Head of caudate nucleus (tissue), 42 donors: ENCODE measurements at places on chromosomes 4 and X.
A peak's percentile ranks its signal among the peaks of the same experiment; 100 is the strongest.

DNA sequence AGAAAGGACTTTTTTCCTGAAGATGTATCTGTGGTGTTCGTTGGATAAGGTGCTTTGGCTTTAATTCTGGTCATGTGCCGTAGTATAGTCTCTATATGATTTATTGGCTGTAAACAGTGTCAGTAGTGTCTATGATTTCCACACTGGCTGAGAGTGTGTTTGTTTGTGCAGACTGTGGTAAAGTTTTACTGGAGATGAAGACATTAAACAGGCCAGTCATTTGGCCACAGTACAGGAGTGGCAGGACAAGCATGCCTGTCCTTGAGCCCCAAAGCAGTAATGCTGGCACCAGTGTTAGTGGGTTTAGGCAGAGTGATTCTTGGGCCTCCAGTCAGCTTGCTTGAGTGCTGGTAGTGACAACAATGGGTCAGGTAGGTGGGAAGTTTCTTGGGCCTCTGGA, 1023.9 kb upstream of the GRID2 start:
- DNase-seq = no peak

DNA sequence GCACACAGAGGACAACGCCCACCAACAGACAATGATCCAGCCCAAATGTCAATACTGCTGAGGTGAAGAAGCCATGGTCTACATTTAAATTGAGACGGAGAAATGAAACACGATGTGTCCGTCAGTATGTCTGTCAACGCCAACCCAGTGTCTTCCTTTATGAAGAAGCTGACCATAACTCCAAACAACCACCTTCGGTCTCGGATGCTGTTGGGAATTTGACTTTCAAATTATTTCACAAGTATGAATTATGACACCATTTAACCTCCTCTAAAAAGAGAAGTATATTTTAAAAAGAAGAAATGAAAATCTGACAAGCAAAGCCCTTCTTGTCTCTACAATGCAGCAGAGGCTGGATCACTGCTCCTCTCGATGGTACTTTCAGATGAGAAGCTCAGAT, 123.7 kb upstream of the MAP3K15 start:
- DNase-seq = no peak

DNA sequence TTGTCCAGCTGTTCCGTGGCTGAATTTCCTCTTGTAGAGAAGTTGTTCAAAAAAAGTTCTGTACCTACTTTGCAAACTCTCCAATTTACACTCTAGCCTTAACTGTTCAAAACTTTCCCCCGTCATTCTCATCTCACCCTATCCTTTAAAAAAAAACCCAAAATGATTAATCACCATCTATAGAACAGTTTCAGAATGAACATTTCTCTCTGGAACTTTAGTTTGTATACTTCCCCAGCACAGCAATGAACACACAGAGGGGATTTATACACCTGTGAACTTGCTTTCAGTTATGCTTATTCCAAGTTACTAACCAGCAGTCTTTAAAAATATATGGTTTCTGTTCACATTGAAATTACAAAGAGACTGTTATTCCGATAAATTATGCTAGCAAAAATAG, 1.2 kb downstream of the GEMIN8 start:
- no peak for DNase-seq

- DNase-seq = no peak
These were observed 48.5 kb downstream of the TSPAN5 start for GRCh38 chr4:98609934-98610333.

DNA sequence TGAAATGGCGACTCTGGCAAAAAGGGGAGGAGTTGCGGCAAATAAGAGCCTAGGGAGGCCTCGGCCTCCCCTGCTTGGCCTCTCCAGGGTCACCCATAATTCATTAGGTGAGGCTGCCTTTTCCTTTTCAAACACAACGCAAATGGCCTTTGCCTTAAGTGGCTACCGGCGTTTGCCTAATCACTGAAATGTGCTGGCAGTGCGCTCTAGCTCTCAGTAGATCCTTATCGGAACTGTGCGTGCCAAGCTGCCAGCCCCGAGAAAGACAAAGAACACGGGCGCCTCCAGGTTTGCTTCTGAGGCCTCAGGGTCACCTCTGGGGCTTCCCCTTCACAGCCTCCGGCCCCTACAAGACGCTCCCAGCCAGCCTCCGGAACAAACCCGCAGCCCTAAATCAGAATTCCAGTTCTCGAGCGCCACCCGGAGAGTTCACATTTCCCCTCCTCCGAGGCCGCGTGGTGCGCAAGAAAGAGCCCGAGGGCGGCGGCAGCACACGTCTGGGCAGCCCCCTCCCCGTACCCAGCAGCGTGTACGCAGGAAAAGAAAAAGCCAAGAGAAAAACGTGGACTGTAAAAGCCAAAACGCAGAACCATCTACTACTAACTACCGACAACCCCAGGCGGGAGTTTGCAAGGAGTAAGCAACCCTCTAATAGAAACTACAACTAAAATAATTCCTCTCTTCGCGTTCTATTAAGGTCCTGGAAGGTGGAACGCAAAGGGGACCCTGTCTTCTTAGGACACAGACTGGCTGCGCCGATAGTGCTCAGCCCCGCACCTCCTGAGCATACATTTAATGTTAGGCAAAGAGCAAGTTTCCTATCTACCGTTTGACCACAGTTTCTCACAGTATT, 76.5 kb upstream of the BCOR start:
- DNase-seq = no peak

DNA sequence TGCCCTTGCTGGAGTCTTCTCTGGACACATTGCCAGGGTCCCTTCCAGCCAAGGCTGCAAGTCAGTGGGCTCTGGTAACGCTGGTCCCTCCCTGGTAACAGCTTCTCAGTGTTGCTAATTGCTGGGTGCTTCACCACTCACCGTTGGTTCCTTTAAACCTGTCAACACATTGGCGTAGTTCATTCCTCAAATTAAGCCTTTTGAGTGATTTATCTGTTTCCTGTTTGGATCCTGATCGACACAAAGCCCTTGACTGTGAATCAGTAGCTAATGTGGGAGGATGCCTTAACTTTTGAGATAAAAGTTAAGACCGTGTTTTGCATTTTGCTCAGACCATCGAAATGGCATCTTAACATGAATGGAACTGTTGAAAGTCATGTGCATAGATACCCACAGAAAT, 125.9 kb downstream of the AMELX start:
- no peak for DNase-seq

GRCh38 chr4:85834934-85835333, 360.0 kb downstream of the ARHGAP24 start:
- DNase-seq = no peak

- peak; percentile 66 for DNase-seq
These were observed 22.8 kb upstream of the FGFR3 start for GRCh38 chr4:1770245-1770644.

DNA sequence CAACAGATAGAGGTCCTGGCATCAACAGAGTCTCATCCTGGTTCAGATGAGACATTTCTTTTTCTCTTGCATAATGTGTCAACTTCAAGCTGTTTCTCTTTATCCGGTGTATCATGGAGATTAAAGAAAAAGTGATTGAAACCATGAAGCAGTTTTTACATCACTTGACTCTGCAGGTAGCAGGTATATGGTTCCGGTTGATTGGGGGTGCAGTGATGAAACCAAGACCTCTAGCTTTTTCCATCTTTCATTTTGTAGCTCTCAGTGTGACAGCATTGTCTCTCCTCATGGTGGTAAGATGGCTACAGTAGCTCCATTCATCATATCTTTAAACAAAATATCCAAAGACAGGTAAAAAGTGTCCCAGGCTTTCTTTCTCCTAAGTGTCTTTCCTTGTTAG, 2.4 kb upstream of the HOPX start:
- DNase-seq = no peak

DNA sequence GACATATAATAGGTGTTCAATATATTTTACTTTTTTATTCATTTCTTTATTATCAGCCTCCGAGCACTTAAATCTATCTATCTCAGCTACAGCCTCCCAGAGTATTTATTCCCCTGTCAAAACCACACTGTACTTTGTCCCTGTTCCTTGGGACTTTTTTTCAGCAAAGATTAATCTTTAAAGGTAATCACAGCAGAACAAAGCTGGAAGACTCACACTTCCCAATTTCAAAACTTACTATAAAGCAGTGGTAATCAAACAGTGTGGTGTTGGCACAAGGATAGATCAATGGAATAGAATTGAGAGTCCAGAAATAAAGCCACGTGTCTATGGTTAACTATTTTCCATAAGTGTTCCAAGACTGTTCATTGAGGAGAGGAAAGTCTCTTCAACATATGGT, 59.7 kb downstream of the KLHL13 start:
- DNase-seq = no peak

DNA sequence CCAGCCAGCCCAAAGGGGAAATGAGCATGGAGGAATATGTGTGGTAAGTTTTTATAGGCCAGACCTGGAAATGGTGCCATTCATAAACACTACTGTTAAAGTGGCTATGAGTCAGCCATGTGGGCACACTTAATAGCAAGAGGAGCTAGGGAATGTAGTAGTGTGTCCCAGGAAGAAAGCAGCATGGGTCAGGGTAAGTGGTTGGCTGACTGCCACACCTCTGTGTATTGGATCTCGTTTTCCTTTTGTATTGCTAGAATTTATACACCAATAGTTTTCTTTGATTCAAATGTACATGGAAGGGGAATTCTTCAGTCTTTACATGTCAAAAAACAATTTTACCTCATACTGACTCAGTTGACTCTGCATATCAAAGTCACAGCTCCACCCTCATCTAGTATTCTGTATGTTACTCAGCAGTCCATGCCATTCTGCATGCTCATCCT, 22.9 kb upstream of the SGMS2 start:
- DNase-seq = no peak

DNA sequence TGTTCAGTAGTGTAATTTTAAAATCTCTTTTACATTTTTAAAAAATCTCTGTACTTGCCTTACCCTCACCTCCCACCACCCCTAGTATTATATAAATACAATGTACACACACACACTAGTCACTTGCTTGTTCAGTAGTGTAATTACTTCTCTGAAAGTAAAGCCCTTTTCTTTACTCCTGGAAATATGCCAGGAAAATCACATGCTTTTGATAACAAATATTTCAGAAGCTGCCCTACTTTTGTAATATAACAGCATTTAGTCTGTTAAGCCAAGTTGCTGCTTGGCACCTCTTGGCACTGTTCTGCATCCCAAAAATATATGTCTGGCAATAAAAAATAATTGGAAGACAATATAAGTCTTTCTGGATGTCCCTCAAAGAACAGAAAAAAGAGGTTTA, 172.8 kb upstream of the APOOL start:
- no peak for DNase-seq

GRCh38 chr4:127832585-127832984, 48.1 kb upstream of the PLK4 start:
- no peak for DNase-seq

DNA sequence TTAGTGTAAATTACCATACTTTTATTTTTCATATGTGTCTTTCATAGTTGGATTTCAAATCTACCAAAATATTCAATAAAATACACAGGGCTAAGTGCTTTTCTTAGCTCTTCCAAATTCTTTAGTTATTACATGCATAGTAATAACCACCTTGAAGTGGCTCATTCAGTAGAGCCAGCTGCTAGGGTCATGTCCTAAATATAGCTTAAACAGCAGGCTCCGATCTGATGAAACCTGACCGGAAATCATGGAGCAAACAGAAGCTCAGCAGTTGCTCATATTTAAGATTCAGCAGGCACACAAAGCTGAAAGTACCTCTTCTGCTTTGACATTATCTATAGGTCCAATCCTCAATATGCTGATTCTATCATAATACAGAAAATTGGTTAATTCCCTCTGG, 1470.4 kb downstream of the ADGRL3 start:
- DNase-seq = no peak

- no peak for DNase-seq
These were observed 17.4 kb upstream of the TMEM184C start for GRCh38 chr4:147599769-147600168.

DNA sequence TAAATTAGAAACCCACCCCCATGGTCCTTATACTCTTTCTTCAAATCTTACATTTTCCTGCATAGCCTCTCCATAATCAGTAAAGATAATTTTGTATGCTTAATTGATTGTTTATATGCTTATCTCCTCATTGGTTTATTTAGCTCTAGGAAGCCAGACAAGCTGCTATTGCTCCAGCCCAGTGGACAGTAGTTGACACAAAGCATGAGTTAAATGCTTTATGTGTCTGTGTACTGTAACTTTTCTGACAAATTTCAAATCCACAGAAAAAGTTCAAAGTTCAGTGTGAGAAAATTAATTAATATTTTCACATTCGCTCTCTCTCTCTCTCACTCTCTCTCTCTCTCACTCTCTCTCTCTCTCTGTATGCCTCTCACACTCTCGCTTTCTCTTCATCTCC, 181.7 kb downstream of the GABRB1 start:
- no peak for DNase-seq

GRCh38 chr4:158209825-158210807, at the start of gene TMEM144:
Gene TMEM144, plus strand, starts transcription at chr4:158210486. Its CDS starts 2,182 bp downstream, at chr4:158212668.
- peak; percentile 95 for DNase-seq

GRCh38 chrX:109927663-109928273, 75.1 kb upstream of the TMEM164 start:
- no peak for DNase-seq

- peak; percentile 47 for DNase-seq
These were observed 1.2 kb downstream of the TMSB4X start for GRCh38 chrX:12975991-12976558.
